ENCODE measurements at places on chromosomes 13 and 19.
A peak's percentile ranks its signal among the peaks of the same experiment; 100 is the strongest.

- DNase-seq: no peak
Measured at GRCh38 chr13:35389535-35389934, 87.0 kb downstream of the MAB21L1 start.

DNA sequence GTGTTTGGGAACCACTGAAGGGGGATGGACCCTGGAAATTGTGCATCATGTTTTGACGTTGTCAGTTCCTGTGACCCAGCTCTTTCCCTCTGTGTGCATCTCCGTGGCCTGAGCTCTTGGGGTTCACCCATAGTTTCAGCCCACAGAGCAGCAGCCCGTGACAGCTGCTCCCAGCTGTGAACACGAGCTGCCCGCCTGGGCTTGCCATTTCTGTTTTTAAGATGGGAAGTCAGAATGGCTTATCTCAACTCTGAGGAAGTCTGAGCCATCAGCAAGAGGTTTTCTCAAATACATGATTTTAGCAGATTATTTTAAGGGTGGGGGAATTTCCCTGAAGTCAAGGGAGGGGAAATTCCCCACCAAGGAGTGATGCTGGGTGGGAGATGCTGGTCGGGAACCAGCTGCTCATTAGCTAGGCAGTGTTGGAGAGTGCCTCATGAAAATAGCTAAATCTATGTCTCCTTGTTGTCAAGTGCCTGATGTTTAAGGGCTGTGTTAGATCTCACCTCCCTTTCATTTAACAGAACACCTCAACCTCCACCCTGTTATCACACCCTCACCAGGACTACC is 34.8 kb upstream of the C1QTNF9 start:
- DNase-seq: no peak

DNA sequence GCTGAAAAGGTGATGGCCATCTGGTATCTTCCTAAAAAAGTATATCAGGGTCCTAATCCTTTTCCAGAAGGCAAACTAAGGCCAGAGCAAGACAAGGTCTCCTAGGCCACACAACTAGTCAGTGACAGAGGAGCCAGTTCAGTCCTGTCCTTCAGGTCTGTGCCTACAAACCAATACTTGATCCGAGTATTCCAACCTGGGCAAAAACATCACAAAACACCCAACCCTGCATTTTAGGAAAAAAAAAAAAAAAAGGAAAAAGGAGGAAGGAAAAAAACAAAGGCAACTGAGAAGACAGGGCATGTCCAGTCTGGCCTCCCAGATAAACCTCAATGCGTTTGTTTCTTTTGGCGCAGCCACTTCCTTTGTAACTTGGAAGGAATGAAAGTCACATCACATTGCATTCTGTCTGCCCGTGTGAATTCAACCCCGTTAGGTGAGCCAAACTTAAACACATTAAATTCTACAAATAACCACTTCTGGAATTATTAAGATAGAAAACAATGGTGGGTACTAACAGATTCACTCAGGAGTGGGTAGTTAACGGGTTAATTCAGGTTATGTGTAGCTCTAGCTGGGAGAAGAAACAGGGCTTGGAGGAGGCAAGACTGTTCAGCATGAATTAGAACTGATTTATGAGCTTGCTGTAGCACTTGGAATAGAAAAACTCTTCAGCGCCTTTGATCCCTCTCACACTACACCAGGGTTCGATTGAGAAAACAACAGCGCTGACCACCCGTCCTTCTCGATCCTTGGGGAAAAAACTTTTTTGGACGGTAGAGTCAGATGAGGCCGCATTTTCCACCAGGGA is 43.0 kb upstream of the HNRNPA1L2 start:
- DNase-seq: peak; percentile 16

GRCh38 chr13:66835040-66835628 is 395.0 kb downstream of the PCDH9 start:
- DNase-seq: no peak

DNA sequence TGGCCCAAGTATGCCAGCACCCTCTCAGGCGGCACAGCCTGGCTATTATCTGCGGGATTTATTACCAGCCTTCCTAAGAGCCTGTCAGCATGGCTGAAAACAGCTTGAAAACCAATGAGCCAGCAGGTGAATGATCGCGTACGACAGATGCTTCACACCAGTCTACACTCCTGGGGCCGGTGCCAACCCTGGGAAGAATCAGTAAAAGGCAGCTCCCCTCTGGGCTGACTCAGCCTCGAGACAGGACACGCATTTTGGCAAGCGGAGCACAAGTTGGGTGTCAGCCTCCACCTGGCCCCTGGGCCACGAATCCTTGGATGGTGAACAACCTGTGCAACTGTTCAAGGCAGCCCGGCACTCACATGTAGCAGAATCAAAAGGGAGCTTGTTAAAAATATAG is 15.6 kb downstream of the EMP3 start:
- peak; percentile 76 for DNase-seq

Data from epithelial cell of prostate (primary cell).